Activated naive CD8-positive, alpha-beta T cell treated with anti-CD3 and anti-CD28 coated beads, Interleukin-2, amount 10 ng/mL, durations not matched to agents 7 days and 5 days (primary cell): ENCODE measurements at places on chromosomes 4 and X. TPM values are rescaled to one million over a fixed set of nuclear protein-coding genes. Genes with fewer than 3 reads are reported as not detected.

GRCh38 chr4:156961196-156962057, 10.2 kb downstream of the PDGFC start:
- DNase-seq: no peak

GRCh38 chr4:101418055-101418454, 70.7 kb upstream of the PPP3CA start:
- DNase-seq: peak; percentile 76

DNA sequence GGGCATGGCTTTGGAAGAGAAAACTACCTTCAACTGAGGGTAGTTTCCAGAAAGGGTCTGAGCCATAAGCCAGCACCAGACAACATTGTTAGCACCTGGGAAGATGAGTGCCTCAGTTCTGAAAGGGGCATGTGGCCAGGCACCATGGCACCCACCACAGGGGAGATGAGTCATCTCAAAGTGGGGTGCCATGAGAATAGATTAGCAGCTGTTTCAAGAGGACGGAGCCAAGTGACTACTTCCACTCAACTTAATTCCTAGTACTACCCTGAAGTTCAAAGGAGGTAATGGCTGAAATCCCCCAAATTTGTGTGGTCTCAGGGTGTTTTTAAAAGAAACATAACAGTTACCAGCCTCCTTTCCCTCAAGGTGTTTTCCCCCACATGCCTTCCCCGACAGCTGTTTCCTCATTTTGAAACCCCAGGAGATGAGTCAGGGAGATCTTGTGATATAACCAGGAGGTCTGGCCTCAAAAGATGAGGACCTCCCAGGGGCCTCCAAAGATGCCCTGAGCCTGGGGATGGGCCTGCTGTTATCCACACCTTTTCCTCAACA, 27.8 kb upstream of the FTHL17 start:
- DNase-seq: peak; percentile 28

- no peak for DNase-seq
Observed at GRCh38 chrX:153438532-153438931, 7.3 kb downstream of the TREX2 start.

GRCh38 chrX:73206366-73206765, 8.3 kb downstream of the NAP1L2 start:
- no peak for DNase-seq

GRCh38 chr4:6926681-6927478, 17.3 kb downstream of the TBC1D14 start:
- peak; percentile 54 for DNase-seq

- peak; percentile 43 for DNase-seq
Observed at GRCh38 chr4:336099-336892, 1.3 kb upstream of the ZNF141 start.

DNA sequence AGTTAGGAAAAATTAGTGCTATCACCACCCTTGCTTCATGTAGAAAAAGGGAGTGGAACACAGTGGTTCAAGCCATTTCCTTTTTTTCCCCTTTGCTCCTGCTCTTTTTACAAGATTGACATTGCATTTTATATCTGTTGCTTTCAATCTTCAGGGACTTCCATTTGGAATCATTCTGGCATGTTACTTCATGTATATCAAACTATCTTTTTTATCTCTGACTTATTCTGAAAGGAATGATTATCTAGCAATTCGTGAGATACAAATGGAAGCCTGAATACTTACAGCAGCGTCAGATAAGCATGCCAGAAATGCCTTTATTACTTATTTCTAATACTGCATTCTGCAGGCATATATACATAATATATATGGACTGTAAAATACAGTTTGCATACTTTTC, 20.4 kb downstream of the ADGRL3 start:
- no peak for DNase-seq

DNA sequence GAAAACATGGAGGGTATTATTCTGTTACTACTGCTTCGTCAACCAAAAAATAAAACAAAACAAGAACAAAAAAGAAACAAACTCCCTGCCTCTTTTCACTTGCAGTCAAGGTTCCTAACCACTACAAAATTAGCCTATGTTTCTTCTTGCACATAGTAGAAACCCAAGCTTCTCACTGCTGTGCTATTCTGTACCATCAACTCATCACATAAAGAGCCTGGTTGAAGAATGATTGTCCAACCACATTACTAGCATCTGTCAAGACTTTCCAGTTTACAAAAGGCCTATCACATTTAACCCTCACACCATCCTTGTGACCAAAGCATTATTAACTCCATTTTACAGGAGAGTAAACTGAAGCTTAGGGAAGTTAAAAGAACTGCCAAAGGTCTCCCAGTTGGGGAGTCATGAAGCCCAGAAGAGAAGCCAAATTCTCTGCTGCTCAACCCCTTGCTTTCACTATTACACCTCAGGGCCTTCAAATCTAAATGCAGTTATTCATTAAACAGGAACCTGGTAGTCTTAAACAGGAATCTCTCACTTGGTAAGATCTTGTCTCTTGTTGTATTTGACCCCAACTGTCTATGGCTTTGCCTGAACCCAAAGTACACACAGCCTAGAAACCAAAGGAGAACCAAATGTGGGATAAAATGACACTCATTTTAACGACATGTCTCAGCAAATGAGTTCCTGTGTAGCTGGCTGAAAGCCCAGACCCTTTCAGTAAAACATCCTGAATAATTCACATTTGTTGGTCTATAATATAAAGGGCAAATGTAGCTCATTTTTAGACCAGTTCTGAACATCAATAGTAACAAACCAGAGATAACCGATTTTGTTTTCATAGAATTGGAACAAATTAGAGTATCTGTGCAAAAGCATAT, 8.6 kb downstream of the F9 start:
- no peak for DNase-seq

- DNase-seq: no peak
Observed at GRCh38 chr4:55132775-55133174, 7.4 kb upstream of the KDR start.

CXCL9 gene
- total RNA-seq: 0.22 TPM

FABP2 gene
- total RNA-seq: 0.19 TPM

GAGE13 gene
- not detected for total RNA-seq

FOXP3 gene
- total RNA-seq: 23.3 TPM

LPAR4 gene
- total RNA-seq: not detected

PLXNB3 gene
- 2.1 TPM for total RNA-seq

MAGEA2 gene
- total RNA-seq: not detected

TBC1D14 gene
- total RNA-seq: 52.3 TPM

DNASE1L1 gene
- 20.5 TPM for total RNA-seq
